ENCODE measurements at places on chromosomes 16 and 17.

DNA sequence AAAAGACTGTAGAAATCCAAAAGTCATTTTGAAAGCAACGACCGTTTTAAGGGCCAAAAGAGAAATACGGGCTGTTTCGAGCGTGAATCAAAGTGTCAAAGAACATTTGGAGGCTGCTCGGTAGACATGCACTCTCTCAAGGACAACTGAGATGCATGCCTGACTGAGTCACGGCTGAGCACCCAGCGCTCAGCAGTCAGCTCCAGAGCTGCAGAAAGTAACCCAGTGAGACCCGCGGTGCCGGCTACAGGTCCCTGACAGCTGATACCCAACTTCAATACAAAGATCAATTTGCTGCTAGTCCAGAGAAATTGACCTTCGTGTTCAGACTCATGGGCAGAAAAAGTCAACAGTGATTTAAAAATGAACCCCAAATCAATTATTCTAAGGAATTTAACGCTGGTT is 214.9 kb downstream of the STX8 start:
- no peak for DNase-seq

GRCh38 chr16:50372611-50373344 is 4.0 kb upstream of the BRD7 start:
- DNase-seq, result no peak

DNA sequence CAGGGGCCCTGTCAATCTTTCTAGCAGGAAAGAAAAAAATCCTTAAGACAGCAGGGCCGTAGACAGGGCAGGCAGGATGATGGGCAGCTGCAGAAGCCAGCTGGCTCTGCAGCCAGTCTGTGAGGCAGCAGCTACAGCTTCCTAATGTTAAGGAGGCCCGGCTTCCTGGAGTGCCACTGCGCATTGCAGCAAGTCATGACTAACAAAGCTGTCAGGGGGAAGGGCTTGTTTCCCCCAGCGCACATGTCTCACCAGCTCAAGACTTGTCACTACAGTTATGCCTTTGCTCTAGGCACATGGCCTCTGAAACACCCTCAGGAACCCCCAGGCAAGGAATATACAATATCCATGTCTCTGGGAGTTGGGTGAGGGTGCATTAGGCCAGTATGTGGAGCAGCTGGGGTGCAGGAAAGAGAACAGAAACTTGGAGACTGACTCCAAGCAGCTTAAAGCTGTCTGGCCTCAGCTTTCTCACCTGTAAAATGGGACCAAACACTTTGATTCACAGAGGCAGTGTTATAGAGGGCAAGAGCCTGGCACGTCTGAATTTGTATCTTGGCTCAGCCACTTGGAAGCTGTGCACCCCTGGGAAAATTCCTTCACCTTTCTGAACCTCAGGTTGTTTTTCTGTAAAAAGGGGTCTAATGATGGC is 220.0 kb downstream of the HAPSTR1 start:
- no peak for DNase-seq

DNA sequence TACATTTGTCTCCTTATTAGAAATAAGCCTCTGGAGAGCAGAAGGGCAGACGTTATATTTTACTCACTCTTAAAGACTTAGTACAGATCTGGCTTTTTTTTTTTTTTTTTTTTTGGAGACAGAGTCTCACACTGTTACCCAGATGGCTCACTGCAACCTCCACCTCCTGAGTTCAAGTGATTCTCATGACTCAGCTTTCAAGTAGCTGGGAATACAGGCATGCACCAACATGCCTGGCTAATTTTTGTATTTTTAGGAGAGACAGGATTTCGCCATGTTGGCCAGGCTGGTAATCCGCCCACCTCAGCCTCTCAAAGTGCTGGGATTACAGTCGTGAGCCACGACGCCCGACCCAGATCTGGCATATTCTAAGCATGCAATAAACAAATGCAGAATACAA is 36.4 kb upstream of the TMEM97 start:
- DNase-seq, result no peak

GRCh38 chr16:57708168-57708567 is 13.6 kb downstream of the DRC7 start:
- no peak for DNase-seq

DNA sequence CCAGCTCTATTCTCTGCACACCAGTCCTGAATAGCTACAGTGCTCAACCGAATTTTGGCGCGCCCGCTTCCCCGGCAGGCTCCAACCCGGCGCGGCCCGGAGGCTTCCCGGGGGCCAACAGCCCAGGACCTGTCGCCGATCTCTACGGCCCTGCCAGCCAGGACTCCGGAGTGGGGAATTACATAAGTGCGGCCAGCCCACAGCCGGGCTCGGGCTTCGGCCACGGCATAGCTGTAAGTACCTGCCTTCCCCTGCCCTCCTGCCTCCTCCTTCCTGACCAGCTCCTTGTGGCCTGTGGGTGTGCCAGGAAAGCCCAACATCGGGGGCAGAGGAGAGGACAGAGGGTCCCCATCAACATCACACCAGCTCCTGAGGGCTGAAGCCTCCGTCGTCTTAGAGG is 70.2 kb downstream of the CCDC182 start:
- no peak for DNase-seq

GRCh38 chr16:65279576-65279975 is 157.7 kb upstream of the CDH11 start:
- no peak for DNase-seq

- DNase-seq, result no peak
Measured at GRCh38 chr16:81861503-81861902, 82.4 kb downstream of the PLCG2 start.

- peak; percentile 52 for DNase-seq
Measured at GRCh38 chr17:73591296-73592078, 52.8 kb downstream of the SDK2 start.

GRCh38 chr17:73232587-73233373 is 28.9 kb downstream of the CPSF4L start:
- peak; percentile 26 for DNase-seq

DNA sequence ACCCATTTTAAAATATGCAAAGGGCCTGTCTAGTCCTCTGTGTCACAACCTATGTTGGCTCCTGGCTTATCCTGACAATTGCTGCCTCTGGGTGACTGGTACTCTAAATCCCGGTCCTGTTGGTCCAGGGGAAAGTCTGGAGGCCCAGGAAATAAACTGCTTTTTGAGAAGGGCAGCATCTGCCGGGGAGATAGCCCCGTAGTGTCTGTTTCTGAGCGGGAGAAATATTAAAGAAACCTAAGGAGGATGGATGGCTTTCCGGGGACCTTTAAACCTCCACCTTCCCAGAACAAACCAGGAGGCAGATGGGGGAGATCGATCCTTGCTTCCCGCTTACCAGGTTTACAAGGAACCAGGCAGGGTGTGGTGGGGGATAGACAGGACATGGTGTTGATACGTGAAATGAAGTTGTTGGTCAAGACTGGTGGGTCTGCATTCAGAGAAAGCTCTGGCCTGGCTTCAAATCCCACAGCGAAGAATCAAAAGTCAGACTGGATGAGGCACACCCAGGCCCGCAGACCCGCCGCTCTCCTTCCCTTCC is 3.8 kb downstream of the HOXB2 start:
- DNase-seq, result peak; percentile 7

DNA sequence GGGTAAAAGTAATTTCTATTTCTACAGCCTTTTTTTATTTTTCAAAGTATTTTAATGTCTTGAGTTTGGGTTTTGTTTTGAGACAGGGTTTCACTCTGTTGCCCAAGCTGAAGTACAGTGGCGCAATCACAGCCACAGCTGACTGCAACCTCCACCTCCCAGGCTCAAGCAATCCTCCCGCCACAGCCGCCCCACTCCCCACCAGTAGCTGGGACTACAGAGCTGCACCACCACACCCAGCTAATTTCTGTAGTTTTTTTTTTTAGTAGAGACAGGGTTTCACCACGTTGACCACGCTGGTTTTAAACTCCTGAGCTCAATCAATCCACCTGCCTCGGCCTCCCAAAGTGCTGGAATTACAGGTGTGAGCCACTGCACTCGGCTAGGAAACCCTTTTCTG is 44.0 kb downstream of the TUBD1 start:
- peak; percentile 31 for DNase-seq

DNA sequence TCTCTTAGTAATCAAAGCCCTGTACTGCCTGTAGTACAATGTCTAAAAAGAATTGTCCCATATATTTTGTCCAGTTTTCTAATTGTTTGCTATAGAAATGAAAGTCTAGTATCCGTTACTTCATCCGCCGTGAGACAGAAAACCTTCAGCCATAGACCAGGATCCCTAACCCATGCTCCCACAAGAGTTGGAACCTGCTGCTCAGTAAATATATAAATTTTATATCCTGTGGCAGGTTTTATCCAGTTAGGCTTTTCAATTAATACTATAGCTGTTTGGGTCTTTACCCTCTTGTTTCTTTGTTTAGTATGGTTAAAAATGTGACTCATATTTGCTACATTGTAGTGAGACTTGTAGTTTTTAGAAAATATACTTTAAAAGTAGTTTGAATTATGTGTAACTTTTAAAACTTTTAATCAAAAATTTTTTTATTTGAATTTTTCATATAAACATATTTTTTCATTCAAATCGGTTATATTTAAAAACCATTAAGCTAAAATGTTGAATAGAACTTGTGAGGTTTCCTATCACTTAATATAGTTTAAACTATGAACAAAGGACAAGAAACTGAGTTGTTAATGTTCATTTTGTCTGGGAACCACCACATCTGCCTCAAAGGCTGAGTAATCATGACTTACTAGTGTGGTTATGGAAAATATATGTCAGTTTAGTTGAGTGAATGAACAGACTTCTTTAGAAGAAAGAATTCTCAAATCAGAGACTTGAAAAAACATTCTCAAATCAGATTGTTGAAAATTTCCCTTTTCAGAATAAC is 54.8 kb downstream of the VMP1 start:
- no peak for DNase-seq

GRCh38 chr17:511833-512251 is 159.2 kb upstream of the RPH3AL start:
- no peak for DNase-seq

- DNase-seq, result no peak
Measured at GRCh38 chr17:73476890-73477350, 165.1 kb upstream of the CDC42EP4 start.

DNA sequence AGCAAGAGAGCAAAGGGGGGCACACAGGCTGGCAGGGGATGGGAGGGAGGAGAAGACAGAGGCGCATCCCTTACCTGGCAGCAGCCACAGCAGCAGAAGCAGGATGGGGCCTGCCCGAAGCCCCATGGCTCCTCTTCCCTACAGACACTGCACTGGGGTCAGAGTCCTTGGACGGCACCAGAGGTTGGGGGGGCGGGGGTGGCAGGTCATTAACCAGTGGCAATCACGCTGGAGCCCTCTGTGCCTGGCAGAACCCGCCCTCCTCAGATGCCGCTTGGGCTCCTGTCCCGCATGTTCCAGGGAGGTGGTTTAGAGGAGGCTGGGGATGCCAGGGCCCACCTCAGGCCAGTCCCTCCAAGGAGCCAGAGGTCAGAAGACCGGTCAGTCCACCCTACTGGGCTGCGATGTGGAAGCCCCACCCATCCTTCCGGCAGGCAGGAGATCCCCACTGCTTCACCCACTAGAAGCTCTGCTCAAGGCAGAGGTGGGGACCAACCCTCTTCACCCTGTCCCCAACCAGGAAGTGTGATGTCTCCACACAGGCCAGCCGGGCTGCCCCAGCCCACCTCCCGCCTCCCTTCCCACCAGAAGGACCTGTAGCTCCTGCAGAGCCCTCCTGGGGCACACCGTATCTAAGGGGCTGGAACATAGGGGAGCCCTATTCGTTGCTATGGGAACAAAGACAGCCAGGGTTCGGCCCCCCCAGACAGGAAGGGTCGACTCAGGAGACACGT is 11.7 kb downstream of the ZG16B start:
- no peak for DNase-seq

- no peak for DNase-seq
Measured at GRCh38 chr17:80693511-80693910, 148.9 kb downstream of the RPTOR start.

DNA sequence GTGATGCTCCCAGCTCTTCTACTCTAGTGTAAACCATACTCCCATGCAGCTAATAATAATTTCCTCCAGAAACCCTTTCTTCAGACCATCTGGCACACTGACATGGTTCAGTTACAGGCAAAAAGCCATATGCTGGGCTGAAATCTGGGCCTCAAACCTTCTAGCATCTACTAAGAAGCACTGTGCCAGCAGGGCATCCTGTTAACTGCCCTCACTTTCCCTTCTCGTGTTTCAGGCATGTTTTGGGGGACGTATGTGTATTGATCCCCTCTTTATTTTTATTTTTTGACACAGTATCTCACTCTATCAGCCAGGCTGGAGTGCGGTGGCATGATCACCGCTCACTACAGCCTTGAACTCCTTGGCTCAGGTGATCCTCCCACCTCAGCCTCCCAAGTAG is 33.3 kb downstream of the STAT5A start:
- DNase-seq, result no peak

GRCh38 chr17:3647769-3648555 is 11.4 kb downstream of the CTNS start:
- DNase-seq, result peak; percentile 21

GRCh38 chr16:10088380-10088793 is 93.8 kb downstream of the GRIN2A start:
- no peak for DNase-seq

DNA sequence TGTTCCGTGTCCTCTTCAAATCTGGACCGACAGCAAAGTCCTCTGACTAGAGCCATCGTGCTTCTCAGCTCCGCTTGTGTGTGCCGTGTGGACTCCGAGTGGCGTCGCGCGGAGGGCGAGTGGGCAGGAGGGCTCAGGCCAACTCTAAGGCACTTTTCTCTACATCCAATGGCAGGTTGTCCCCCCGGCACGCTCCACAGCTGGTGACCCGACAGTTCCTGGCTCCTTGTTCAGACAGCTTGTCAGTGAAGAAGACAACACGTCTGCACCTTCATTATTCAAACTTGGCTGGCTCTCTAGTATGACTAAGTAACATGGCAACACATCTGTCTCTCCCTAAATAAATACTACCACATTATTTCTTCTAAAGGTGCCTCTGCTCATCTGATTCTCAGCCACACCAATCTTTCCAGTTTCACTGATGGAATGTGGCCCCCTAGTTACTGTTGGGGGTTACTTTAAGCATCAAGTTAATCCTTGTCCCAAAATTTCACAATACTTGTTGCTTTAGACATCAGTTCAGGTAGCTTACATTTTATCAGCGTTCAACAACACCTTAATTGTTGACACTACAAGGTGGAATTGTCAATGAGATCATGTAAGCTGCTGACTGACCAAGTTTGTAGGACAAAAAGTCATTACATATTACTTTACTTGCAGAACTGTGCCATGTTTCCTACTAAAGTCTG is 15.4 kb downstream of the COG1 start:
- DNase-seq, result no peak

DNA sequence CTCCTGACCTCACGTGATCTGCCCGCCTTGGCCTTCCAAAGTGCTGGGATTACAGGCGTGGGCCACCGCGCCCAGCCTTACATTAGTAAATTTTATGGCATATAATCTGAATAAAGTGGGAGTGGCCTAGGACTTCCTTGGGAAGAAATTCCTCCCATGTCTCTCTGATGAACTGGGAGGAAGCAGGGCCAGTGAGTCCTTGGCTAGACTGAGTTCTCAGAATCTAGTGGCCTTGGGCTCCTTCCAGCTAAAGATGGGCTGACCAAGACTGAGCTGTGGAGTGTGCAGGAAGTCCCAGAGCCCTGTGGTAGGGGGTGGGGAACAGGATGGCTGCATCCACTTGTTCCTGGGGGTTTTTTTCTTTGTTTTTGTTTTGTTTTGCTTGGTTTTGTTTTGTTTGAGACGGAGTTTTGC is 10.0 kb upstream of the NAGLU start:
- DNase-seq, result no peak

Measured in CD4-positive, alpha-beta T cell treated with Interleukin-17A for 1 hour (primary cell).